ENCODE measurements at places on chromosomes 3 and 15.

DNA sequence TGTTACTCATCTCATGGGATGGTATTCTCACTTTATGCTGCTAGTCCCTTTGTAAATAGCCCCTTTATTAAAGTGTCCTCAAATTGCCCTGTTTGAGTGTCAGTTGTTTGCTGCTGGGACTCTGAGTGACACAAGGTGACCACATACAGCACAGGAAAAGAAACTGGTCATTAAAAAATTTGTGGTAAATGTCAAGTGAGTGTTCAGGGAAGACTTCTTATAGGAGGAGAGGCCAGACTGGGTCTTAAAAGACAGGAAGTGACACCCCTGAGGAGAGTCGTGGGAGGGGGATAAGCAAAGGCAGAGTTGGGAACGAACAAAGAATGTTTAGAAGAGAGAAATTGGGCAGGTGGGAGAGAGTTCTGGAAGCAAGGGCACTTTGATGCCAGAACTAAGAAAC lies 35.2 kb downstream of the CCR3 start:
- no peak for DNase-seq

DNA sequence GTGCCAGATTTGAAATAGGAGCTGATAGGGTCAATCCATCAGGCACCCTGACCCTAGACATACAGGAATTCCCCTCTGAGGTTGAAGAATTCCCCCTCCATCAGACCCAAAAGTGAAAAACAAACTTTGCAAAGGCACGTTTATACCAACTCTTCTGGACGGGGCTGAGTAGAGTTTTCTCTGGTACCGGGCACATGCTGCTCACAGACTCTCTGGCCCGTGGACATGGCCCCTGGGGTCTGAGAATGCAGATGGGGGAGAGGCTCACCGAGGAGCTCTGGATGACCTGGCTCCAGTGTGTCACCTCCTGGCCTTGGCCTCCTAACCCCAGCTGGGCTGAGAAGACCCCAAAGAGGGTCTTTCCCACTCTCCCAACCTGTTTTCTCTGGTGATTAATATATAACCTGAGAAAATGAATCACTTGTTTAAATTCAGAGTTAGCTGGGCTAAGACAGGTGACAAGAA lies 11.2 kb upstream of the LIPC start:
- no peak for DNase-seq

- no peak for DNase-seq
Measured at GRCh38 chr15:94404733-94405283, 173.4 kb downstream of the MCTP2 start.

DNA sequence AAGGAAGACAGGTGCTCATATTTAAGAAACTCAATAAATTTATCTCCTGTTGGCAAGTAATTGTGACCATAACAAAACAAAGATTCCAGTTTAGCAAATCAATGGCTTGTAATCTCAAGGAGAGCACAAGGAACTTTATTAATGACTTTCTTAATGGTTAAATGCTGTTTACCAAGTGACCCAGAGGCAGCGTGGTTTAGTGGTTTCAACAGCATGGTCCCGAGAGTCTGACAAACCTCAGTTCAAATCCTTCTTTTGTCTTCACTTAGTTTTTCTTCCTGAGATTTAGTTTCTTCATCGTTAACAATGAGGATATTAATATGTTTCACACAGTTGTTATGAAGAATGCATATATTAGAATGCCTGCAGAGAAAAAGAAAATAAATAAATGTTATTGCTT lies 212.6 kb downstream of the KCNMB2 start:
- no peak for DNase-seq

- DNase-seq: no peak
Measured at GRCh38 chr15:95499397-95499796, 831.1 kb upstream of the NR2F2 start.

DNA sequence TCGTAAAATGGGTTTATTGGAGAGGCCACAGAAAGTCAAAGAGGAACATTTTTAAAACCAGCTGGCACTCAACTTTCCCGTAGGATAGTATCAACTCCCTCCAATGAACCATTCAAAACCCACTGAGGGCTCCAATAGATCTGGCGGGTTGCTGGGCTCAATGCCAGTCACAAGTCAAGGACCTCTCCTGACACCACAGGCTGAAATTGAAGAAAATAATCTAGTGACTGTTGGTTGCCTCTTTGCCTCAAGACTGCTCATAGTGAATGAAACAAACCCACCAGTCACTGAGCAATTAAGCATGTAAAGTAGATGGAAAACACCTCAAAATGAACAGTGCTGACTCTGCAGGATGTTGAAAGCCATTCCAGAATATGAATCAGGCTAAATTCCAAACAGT lies 500.6 kb upstream of the AGTR1 start:
- no peak for DNase-seq

- peak; percentile 92 for DNase-seq
Measured at GRCh38 chr15:41811432-41812195, 16.3 kb upstream of the JMJD7 start.

DNA sequence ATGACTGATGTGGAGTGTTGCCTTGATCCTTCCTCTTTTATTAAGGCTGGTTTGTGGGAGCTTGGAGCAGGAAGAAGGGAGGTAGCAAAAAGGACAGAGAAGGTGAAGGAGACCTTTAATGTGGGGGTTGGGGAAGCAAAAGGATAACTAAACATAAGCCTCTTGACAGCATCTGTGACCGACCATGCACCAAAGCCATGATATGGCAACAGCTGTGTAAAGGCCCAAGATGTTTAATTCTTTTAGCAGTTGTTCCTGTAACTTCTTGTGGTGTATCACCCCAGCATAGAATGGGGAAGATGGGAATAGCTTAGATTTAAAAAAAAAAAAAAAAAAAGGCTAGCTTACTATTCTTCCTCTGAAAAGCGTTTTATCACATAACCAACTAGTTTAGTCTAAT lies 194.7 kb downstream of the KLHL25 start:
- peak; percentile 87 for DNase-seq

GRCh38 chr3:34183114-34183513 lies 384.7 kb downstream of the PDCD6IP start:
- no peak for DNase-seq

DNA sequence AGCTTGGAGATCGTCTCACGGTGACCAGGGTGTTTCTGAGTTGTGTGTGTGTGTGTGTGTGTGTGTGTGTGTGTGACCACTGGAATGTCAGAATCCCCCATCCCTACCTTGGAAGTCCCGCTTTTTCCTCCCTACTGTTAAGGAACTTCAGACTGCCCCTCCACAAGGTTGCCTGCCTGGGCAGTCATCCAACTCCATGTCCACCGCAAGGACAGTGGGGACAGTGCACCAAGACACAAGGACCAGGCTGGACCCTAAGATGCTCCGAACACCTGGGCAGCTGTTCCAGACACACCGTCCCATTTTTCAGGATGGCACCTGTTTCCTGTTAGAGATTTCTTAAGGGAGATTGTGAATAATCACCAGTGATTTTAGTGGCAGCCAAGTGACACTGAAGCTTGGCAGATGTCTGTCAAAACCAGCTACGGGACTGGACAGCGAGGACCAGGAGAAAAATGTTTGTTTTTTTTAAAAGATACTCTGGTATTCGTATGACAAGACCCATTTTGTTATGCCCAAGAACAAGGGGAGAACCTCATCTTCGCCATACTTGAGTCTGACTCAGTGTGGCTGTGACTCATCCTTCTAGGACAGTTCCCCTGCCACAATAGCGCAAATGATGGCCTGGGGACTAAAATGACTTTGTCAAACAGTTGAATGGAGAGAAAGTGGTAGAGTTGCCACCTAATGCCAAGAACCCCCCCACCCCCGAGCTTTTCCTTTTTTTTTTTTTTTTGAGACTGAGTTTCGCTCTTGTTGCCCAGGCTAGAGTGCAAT lies 15.5 kb downstream of the PAQR9 start:
- no peak for DNase-seq

DNA sequence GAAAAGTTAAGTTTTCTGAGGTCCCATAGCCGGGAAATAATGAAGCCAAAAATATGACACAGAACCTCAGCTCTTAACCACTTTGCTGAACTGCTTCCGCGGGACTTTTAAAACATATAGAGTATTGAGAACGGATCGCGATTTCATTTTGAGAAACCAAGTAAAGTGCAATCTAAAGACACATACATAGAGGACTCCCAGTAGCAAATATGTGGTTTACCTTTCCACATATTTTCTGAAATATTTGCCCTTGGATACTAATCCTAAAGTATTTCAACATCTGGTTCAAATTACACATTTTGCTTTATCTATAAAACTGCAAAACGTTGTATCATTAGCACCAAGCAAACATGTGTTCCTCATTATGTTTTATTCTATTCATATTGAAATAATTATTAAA lies 776.5 kb downstream of the ROBO2 start:
- DNase-seq: no peak

GRCh38 chr3:185823078-185824044 lies 1.5 kb downstream of the IGF2BP2 start:
- DNase-seq: peak; percentile 85

DNA sequence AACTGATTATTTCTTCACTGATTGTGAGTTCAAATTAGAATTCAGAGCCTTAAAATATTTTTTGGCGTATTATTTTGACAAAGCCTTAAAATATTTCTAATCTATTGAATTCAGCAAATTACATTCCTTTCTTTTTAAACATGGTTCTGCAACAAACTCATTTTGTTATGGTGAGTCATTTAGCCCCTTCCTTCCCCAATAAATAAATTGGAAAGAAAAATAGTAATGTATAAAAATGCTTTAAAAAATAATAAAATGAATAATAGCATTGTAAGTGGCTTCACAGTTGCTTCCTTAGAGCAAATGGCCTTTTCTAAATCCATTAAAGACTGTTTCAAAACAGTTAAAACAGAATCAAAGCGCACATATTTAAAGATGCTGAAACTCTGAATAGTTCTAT lies 12.1 kb downstream of the CSNK1G1 start:
- no peak for DNase-seq

GRCh38 chr3:134642445-134643149 lies 8.2 kb downstream of the KY start:
- DNase-seq: no peak

- DNase-seq: peak; percentile 92
Measured at GRCh38 chr3:106317141-106318055, 448.6 kb upstream of the CBLB start.

GRCh38 chr3:63774781-63775180 lies 44.3 kb upstream of the C3orf49 start:
- DNase-seq: no peak

DNA sequence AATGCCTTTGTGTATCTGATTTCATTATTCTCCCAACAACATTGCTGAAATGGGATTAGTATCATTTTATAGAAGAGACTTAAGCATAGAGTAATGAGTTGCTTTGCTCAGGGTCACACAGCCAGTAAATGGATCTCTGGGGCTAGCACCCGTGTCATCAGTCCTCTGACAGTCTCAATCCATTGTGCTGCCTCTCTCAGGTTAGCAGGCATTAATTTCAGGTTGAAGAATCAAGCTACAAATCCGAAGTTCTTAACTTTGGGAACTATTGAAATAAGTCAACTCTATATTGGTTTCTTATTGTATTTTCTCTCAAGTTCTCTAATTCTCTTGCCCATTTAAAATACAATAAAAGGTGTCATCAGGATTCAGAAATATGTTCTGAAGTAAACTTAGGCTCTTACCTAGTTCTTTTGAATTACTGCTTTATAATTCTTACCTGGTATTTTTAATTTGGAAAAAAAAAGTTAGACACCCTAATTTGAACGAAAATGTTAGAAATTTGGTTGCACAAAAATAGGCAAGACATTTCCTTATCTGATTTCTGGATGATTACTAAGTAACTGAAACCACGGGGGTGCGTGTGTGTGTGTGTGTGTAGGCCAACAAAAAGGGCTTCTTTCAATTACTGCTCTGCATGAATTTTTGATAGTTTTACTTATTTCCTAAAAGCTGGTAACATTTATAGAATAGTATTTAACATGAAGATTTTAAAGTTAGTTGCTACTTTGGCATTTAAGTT lies 189.8 kb downstream of the MBNL1 start:
- peak; percentile 47 for DNase-seq

DNA sequence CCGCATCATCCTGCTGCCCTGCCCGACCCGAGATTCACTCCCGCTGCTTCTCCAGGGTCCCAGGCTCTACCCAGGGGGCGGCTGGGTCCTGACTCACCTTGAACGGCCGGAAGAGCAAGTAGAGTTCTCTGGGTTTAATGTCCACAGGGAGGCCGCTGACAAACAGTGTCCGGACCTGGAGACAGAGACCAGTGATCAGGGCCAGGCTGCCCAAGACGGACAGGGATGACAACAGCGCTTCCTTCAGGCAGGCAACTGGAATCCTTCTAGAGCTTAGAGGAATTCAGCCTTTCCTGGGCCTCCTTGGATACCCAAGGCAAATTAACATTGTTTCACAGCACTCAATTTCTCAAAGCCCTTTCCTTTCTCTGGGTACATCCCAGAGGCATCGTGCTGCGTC lies 23.9 kb downstream of the RBPMS2 start:
- DNase-seq: no peak

DNA sequence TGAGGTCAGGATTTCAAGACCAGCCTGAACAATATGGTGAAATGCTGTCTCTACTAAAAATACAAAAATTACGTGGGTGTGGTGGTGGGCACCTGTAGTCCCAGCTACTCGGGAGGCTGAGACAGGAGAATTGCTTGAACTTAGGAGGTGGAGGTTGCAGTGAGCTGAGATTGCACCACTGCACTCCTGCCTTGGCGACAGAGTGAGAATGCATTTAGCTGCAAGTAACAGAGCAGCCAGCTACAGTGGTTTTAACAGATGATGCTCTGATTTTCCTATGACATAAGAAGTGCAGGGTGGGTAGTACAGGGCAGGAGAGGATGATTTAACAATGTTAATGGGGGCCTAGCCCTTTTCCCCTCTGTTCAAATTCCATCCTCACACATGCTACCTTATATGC lies 267.9 kb downstream of the RPLP1 start:
- DNase-seq: no peak

DNA sequence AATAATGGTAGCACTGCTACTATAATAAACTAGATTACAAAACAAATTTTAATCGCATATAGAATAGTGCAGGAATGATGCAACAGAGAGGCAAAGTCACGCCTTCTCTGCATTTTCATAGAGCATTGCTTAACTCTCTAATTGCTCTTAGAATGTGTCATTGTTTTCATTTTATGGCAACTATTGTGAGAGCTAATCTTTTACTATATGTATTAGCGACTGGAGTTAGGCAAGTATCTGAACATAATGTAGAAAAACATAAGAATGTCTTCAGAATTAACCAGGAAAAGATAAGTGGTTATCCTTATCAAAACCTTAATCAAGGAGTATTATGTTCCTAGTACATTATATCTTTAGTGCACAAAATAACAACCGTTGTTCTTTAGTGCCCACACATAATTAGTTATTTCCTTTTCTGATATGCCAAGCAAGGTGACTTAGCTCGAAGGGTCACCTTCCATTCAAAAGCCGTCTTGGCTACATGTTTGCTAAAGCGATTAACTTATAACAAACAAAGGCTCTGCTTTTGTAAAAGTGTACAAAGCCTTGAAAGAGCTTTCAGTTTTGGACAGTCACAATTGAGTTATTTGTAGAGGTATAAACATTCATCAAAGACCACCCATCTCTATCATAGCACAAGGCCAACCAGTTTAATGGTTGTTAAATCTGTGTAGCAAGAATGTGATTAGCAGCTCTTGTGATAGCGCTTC lies 1328.9 kb downstream of the ROBO2 start:
- DNase-seq: no peak

DNA sequence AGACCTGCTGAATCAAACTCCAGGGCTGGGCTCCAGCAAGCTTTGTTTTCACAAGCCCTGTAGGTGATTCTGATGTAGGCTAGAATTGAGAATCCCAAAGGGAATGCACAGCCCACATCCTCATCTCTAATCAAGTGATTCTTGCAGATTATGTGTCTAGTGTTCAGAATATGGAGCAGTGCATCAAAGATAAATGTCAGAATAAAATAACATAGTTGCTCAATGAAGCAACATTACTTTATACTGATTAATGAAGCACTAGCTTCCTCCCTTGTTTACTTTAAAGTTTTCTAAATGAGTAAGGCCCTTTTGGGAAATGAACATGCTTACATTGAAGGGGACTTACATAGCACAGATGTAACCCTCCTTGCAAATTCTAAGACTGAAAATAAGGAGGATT lies 39.2 kb downstream of the NUP210 start:
- no peak for DNase-seq
